Stimulated activated CD8-positive, alpha-beta memory T cell treated with anti-CD3 and anti-CD28 coated beads, Interleukin-4, amount 100 ng/mL, for 1 hour (primary cell): ENCODE measurements at places on chromosomes 13 and 19.

DNA sequence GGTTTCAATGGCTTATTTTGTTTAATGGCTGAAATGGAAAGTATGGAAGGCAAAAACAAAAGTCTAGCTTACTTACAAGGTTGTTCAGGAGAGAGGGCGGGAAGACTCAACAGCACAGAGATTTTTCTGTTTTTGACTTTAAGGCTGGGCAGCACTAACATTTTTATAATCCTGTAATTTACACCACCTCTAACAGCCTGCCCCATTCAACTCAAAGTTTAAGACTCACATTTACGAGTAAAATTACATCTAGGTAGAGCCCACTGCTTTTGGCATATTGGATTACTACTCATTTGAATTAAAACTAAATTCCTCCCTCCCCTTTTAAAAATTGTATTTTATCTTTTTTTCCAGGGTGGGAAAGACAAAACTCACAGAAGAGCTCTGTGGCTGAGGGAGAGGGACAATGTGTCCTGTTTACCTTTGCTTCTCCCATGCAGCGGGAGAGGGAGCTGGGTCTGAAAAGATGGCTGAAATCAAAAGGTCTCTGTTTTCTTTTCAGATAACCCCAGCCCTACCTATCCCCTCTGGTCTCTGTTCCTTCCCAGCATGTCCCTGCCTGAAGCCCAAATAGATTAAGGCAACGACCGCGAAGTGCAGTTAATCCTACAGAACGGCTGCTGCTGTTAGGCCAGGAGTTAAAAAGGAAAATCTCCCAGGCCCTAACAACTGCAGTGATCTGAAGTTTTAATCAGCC lies 6.6 kb downstream of the EFNB2 start:
- DNase-seq, result no peak

DNA sequence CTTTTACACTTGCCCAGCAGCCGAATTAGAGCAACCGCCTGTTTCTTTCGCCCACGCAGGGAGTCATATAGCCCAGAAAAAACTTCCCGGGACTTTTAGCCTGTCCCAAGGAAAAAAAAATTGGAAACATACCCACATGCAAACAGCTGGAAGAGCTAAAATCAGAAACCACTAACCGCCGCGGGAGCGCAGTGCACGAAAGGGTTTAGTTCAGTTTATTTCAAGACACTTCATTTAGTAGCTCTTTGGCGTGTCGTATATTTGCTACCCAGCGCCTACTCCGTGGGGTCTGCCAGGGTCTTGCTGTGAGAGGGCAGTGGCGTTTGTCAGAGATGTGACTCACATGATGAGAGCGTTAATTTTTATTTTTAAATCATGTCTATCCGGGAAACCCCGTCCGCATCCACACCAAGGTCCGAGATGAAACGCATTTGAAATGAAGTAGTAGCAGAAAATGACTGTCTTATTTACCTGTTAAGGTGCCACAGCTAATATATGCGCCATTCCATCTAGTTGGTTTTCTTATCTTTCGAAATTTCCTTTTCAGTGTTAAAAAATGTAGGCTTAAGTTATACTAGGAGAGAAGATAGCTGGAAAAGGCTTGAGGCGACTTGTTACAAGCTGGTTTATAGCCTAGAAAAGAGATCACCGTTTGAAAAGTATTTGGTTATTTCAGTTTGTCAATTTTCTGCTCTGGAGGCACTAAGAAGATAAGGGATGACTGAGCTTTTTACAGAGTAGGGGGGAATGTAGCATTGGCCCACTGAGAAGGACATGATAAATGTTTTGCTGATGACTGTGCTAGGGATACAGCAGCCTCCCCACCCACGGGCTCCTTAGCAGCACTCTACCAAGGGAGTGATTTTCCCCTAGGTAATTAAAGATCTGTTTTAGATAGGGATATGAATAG lies 1.7 kb downstream of the KLF5 start:
- no peak for DNase-seq

- no peak for DNase-seq
These were observed 74.3 kb upstream of the ZNF43 start for GRCh38 chr19:21910318-21910717.

GRCh38 chr19:16347706-16348105 lies 23.1 kb downstream of the KLF2 start:
- no peak for DNase-seq

DNA sequence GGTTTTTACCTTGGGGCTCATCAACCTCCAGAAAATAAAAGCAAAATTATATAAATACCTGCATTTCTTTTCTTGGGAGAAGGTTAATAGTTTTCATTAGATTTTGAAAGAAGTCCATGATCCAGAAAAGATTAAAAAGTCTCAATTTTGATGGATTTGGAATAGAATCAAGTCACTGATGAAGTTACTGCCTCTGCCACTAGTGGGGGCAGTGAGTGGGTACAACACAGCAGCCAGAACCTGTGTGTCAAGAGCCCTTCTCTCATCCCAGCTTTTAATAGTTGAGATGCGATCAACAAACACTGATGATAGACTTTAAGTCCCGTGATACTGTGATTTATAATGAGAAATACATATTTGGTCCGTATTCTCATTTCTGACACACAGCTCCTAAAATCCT lies 686.7 kb downstream of the DIAPH3 start:
- DNase-seq, result no peak

DNA sequence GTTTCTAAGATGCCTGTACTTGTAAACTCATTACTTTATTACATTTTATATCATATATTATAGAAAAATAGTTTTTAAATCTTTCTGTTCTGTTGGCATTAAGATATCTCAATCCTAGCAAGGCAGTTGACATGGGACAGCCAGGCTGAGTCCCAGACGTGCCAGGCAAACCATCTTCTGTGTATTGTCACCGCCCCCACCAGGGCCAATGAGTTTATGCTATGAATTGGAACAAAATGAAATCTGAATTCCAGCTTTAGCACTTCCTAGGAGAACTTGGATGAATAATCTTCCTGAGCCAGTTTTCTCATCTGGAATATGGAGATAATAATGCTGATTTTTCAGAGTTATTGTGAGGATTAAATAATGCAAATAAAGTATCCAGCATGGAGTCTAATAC lies 79.9 kb upstream of the GSX1 start:
- no peak for DNase-seq
